ENCODE measurements at places on chromosomes 11 and 22.
A peak's percentile ranks its signal among the peaks of the same experiment; 100 is the strongest.

GRCh38 chr11:68783216-68783821, 32.0 kb upstream of the TESMIN start:
- DNase-seq = no peak

DNA sequence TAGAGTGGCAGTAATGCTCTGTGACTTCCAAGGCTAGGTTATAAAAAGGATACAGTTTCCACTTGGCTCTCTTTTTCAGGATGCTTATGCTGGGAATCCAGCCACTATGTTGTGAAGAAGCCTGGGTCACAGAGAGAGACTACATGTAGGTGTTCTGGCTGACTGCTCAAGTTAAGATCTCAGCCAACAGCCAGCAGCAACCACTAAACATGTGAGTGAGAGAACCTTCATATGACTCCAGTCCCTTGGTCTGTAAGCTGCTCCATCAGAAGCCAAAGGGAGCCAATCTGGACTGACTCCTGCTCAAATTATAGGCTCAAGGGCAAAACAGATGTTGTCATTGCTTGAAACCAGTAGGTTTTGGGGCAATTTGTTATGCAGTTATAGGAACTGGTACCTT, 162.7 kb downstream of the MAML2 start:
- no peak for DNase-seq

GRCh38 chr22:25120761-25121212, 78.9 kb upstream of the CRYBB3 start:
- DNase-seq = no peak

DNA sequence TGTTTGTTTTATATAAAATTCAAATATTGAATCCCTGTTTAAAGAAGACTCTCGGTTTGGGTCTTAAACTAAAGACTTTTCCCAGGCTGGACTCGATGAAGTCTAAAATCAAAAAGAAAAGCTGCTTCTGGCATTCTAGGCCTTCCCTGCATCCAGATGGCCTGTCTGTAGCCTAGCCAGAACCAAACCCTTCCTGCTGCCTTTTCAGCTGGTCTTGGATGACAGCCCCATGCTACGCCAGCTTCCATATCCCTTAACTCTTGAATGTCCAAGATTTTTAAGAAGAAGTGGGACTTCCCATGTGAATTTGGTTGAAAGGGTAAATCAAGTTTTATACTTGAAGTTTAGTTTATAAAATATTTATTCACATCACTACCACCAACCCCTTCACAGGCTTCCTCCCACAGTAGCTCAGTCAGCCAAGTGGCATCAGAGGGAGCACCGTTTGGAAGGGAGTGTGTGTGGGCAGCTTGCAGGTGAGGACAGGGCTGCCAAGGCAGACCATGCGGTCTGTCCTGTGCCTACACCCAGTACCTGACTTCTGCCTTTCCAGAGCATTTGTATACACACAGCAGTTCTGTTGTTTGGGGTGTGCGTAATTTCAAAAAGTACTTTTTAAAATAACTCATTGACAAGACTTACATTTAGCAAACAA, 18.2 kb upstream of the PSMA1 start:
- no peak for DNase-seq

- no peak for DNase-seq
Measured at GRCh38 chr22:23522623-23523251, 57.4 kb downstream of the IGLL1 start.

GRCh38 chr11:130603335-130603906, 155.0 kb downstream of the ADAMTS15 start:
- no peak for DNase-seq

DNA sequence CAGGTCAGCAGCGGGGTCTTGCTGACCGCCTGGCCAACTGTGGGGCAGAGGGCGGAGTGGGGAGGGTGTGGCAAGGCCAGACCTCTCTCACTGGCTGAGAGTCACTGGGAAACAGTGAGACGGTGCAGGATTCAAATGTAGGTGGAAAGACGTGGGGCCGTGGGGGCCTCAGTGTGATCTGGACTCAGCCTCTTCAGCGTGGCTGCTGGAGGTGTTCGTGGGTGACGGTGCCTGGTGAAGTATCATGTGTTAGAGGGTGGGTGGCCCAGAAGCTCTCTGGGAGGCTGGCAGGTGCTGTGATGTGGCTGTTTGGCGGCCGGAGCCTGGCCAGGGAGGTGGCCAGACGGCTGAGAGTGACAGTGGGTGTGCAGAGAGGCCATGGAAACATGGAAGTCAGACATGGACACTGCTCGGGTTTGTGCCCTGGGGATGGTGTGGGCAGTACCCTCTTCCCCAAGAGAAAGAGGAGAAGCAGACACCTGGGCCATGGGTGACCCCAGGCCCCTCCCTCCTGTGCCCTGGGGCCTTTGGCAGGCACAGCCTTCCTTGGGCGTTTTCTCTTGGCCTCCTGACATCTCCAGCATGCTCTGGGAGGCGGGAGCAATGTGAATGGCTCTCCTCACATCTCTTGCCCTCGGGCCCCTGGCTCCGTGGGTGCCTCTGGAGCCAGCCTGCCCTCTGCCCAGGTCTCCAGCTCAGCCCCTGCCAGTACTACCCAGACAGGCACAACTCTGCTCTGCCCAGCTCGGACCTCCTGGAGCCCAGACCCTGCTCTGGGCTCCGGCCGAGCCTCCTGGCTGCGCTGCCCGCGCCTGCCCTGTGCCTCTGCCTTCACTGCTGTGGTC, 10.1 kb upstream of the ACR start:
- no peak for DNase-seq

DNA sequence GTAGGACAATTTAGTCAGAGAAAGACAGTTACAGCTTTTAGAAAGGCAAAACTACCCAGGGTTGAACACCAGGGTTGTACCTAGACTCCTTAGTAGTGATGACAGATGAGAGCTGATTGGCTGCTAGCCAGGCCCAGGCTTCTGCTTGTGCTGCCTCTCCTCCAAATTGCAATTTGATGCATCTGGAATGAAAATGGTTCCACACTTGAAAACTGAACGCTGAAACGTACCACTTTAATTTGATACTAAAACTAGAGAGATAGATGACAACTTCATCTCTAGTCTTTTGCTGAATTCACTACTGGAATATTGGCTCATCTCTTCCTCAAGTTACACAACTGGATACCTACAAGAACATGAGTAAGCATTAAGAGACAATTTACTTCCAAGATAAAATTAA, 19.2 kb upstream of the FNBP4 start:
- no peak for DNase-seq

- DNase-seq = no peak
Measured at GRCh38 chr11:89175796-89176195, 1.9 kb upstream of the TYR start.

GRCh38 chr11:116176484-116177005, 596.2 kb downstream of the BUD13 start:
- DNase-seq = no peak

DNA sequence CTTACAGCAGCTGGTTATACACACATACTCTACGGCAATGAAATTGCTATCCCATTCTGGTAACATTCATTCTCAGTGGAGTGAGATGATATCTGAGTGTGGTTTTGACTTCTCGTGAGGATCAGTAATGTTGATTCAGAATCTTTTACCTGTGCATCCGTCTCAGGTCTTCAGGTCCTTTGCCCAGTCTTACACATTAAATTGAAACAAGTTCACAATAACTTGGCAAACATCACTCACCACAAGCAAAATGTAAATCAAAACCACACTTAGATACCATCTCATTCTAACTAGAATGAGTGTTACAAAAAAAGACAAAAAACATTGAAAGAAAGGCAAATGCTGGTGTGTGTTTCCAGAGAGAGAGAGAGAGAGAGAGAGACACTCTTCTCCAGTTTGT, 14.0 kb downstream of the RGL4 start:
- no peak for DNase-seq

- DNase-seq = no peak
Measured at GRCh38 chr22:46457502-46458488, 79.6 kb downstream of the CELSR1 start.

DNA sequence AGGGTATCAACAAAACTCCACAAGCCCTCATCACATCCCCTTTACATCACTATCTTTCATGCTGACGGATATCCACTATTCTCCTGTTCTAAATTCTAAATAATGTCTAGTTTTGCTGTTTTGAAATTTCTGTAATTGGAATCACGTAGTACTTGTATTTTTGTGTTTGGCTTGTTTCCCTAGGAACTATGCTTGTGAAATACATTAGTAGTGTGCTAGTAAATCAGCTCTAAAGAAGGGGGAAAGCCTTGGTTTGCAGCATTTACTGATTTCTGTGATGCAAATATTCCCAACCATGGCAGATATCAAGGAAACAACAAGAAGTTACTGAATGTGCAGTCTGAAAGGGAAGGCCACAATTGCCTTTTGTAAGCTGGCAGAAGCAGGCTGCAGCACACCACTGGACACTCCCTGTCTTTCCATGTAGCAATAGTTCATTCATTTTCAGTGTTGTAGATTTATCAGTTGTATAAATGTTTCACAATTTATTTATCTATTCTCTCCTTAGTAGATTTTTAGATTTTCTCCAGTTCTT, 4.7 kb upstream of the FOLH1 start:
- no peak for DNase-seq

GRCh38 chr22:19843857-19844376, 10.8 kb downstream of the GNB1L start:
- DNase-seq = no peak

- DNase-seq = no peak
Measured at GRCh38 chr22:25518000-25518663, 46.3 kb upstream of the GRK3 start.

DNA sequence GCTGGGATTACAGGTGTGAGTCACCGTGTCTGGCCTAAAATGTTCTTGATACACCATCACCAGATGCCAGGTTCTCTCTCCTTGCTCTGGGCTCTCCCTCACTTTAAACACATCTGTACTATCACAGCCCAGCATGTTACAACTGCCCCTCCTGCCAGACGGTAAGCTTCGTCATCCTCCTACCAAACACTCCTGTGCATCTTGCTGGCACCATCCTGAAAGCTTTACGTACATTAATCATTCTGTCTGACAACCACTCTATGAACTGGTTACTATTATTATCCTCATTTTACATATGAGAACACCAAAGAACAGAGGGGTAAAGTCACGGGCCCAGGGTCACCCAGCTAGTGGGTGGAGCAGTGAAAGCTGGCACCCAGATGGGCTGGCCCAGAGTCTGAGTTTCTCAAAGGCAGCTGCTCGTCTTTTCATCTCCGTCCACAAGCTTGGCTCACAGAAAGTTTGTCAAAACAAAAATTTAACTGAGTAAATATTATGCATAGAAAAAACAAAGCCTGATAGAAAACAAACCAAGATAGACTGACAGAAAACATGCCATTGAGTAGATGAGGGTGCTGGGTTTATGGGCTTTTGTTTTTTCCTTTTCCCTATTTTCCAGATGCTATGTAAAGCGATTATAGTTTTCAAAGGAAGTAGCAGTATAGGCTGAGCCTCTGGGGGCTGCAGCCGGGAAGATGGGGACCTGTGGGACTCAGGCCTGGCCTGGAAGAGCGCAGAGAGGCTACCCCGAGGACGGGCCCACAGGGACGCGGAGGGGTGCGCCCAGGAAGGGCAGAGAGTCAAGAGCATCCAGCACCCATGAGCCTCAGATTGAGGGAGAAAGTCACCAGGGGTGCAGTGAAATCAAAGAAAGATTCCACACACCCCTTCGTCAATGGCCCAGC, 9.5 kb downstream of the PLA2G6 start:
- no peak for DNase-seq

DNA sequence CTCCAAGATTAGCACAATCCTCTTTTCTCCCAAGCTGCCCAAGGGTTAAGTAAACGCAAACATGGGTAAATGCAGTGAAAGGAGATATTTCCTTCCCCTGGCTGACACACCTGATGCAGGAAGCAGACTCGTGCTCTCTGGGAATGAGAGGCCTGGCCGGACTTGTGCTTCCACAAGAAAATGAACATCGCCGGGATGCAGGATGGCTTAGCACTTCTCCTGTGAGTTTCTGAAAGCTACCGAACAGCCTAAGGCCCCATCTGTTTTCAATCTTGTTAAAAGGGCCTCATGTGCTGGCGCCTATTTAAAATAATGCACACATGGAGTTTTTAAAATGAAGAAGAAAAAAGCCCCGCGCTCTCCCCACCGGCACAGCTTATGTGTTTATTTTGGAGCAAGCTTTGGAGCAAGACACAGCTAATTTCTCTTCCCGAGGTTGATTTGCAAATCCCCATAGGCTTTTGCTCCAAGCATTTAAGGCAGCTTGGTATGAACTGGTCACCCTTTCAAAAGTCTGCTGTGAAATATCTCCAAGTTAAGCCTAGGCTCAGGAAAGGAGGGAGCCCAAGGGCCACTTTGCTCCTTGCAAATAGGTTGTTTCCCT, 100.9 kb downstream of the SYN3 start:
- DNase-seq = no peak

- no peak for DNase-seq
Measured at GRCh38 chr11:103681855-103682254, 354.6 kb upstream of the DDI1 start.

- no peak for DNase-seq
Measured at GRCh38 chr11:116099541-116099940, 595.3 kb upstream of the CADM1 start.

GRCh38 chr22:31995046-31995445, 48.0 kb upstream of the SLC5A1 start:
- no peak for DNase-seq

DNA sequence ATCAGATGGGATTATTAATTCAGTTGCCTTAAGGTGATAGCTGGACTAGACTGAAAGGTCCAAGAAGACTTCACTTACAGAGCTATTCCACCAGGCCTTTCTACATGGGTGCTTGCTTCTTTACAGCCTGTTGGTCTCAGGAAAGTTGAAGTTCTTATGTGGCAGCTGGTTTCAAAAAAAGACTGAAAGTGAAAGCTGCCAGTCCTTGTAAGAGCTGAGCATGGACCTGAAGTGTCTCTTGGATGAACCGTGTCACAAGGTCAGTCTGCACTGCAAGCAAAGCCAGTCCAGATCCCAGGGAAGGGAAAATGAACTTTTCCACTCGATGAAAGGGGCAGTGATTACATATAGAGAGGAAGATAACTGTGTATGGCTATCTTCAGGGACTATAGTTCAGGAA, 201.5 kb upstream of the LUZP2 start:
- no peak for DNase-seq

DNA sequence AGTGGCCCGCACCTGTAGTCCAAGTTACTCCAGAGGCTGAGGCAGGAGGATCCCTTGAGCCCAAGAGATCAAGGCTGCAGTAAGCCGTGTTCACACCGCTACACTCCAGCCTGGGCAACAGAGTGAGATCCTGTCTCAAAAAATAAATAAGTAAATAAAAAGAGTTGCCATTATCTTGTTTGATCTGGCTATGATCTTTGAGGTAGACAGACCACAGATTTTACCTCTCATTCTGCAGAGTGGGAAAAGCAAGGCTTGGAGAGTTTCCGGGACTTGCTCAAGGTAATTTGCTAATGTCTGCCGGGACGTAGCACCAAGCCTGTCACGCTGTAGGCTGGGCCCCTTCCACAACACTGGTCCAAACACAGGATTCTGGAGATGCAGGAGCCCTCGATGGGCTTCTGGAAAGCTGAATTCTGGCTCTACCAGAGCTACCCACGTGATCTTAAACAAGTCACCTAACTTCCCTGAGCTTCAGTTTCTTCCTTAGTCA, 6.8 kb downstream of the GRAP2 start:
- peak; percentile 54 for DNase-seq

GRCh38 chr22:43826142-43827002, 14.3 kb upstream of the EFCAB6 start:
- DNase-seq = no peak

All from CD4-positive, alpha-beta T cell treated with Interleukin-21 for 1 hour (primary cell).